ENCODE measurements at places on chromosomes 7 and 10.

DNA sequence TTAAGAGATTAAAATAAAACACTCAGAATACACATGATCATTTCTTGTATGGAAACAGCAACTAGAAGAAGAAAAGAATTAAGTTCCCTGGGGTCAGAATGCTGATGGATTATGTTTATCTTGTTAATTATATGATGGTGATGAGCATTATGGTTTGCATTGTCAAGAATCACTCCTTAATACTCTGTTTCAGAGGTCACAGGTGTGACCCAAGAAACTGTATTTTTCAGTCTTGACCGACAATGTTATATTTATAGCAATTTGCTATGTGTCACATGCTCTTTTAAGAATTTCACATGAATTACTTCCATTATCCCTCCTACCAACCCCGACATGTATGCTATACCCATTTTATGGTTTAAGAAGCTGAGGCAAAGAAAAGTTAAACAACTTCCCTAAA is 2.7 kb upstream of the CHRM2 start:
- DNase-seq: no peak

DNA sequence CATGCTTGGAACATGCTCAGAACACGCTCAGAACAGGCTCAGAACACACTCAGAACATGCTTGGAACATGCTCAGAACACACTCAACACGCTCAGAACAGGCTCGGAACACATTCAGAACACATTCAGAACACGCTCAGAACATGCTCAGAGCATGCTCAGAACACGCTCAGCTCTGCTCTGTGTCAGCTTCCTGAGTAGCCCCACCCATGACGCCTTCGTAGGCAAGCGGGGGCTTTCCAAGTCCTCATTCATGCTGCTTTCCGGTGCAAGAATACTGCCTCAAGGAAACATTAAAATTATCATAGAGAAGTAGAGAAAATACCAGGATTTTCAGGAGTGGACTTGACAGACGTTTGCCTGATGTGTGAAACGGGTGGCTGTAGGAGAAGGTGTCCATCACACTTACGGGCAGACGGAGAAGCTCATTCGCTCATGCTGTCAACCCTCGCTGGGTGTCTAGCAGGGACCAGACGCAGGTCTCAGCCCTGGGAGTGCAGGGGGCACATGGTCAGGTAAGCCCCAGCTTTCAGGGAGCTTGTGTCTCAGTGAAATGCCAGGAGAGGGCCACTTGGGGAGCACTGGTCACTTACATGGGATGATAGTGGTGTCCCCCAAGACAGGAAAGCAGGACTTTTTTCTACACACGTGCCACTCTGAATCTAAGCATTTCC is 24.7 kb downstream of the EN2 start:
- no peak for DNase-seq

DNA sequence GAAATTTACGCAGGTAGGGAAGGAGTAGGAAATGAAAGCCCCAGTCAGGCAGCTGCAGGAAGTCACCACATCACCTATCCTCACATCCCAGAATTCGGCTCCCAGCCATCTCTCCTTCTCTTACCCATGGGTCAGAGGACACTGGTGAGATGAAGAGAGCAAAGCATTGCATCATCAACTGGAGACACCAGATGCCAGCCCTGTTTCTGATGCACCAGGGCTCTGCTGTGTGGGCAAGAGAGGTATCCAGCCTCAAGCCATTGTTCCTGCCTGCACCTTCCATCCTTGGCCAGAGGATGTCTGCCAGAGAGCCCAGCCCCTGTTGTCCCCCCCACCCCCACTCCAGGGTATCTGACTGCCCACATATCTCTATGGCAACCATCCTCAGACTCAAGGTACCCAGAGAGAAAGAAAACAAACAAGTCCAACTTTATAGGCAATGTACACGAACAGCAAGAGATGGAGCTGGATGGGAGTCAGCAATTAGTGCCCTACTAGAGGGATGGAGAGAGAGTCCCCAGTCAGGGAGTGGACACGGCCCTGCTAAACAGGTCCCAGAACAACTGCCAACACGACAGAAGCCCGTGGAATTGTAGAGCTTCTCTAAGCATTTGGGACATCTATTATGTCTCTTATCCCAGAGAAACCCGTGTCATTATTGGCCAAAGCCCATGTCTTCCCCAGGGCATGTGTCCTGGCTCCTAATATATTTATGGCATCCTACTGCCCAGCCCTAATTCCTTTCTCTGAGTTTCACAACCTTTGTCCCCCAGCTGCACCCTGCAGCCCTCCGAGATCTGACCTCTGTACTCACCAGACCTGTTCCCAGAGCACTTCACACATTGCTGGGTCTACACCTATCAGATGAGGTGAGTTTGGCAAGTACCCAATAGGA is 2.8 kb downstream of the CAMK2G start:
- no peak for DNase-seq

GRCh38 chr10:117647306-117647705 is 104.8 kb downstream of the EMX2 start:
- DNase-seq: no peak

- DNase-seq: no peak
These were observed at the start of gene TMUB1 for GRCh38 chr7:151083071-151083823. TSS of gene TMUB1 (minus strand) at chr7:151083493. CDS start at chr7:151082563, 930 bp downstream.

- no peak for DNase-seq
These were observed 35.6 kb upstream of the GRB10 start for GRCh38 chr7:50818324-50818723.

- no peak for DNase-seq
These were observed 64.3 kb downstream of the ELAPOR2 start for GRCh38 chr7:86995052-86995725.

Measured in SIG-M5 (cell line).